ENCODE measurements at places on chromosomes 7 and 10.
A peak's percentile ranks its signal among the peaks of the same experiment; 100 is the strongest.

DNA sequence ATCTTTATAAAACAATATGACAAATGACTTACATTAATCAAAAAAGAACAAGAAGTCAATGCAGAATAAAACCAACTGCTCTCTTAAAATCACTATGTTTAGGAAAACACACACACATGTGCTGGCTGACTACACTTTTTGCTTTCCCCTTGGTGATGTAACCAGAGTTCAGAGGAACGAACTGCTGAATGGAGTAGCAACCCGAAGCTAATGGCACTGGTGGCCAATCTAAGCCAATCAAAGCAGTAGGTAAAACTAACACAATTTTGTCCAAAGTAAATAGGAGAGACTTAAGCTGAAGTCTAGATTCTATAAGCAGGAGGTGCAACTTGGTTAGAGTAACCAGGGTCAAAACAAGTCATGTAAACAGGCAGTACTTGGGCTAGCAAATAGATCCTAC is 33.2 kb upstream of the CUBN start:
- no peak for DNase-seq

- DNase-seq: no peak
Measured at GRCh38 chr7:28565980-28566379, 153.7 kb downstream of the CREB5 start.

GRCh38 chr7:7662527-7662926 is 22.0 kb downstream of the UMAD1 start:
- DNase-seq: no peak

DNA sequence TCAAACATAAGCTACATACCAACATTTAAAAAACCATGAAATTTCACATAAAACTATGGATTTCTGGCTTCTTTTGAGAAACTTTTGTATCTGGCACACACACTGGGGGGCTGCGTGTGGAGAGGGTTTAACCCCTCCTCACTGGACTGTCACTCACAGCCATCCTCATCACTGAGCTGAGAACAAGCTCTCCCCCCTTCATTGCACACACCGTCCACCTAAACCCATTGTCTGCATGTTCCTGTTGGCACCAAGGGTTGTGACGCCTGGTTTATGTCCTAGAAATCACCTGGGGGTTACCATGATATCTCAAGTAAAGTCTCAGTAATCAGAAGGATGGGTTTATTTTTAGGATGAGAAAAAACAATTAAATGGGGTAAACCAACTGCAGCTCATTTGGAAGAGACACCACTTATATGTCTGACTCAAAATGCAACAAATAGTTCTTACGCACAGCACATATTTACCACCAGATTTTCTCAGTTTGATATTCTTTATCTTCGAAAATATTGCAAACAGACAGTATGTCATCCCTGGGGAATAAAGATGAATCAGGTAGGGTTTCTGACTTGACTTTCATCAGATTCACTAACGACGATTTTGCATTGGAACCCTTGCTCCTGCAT is 218.5 kb upstream of the KLF6 start:
- DNase-seq: no peak

DNA sequence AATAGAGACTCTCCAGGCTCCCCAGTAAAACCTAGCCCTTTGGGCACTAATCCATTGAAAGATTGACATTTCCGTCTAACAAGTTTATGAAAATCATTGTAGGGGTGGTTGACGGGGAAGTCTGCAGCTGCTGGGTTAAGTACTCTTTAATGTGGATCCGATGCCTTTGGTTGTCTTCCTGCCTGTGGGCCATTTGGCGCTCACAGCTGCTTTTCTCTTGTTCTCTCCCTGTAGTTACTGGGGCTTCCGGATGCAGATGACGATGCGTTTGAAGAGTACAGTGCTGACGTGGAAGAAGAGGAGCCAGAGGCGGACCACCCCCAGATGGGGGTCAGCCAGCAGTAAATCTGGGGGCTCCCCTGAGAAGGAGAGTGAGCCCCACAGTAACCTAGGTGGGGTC is 22.4 kb downstream of the MTURN start:
- DNase-seq: peak; percentile 27

GRCh38 chr10:29715296-29715695 is 80.5 kb upstream of the SVIL start:
- no peak for DNase-seq

DNA sequence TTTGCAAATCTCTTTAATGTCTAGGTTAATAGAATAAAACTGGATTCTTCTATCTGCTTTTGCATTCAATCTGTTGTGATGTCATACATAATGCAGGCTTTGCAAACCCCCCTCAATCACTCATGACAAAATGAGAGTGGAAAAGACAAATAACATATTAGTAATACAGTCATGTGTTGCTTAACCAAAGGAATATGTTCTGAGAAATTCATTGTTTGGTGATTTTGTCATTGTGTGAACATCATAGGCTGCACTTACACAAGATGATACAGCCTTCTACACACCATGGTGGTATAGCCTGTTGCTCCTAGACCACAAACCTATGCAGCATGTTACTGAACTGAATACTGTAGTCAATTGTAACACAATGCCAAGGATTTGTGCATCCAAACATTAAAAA is 87.3 kb upstream of the SEC61G start:
- no peak for DNase-seq

GRCh38 chr7:76193466-76193865 is 8.2 kb upstream of the SRRM3 start:
- DNase-seq: no peak

GRCh38 chr7:43111630-43112458 is 603 bp upstream of the HECW1 start:
- no peak for DNase-seq

DNA sequence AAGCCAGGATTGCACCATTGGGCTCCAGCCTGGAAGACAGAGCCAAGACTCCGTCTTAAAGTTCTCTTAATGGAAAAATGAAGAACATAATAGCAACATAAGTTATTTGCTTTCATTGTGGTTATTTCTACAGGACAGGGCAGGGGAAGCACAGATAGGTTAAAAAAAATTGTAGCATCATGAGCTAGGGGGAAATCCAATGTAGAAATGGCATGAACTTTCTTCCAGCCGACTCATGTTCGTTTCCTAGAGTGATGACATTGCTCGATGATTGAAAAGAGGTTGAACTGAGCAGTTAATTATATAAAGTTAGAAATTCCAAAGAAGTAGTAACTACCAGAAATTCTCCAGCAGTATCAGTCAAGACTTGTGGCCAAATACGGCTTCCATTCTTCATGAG is 64.9 kb downstream of the DAGLB start:
- DNase-seq: no peak

GRCh38 chr10:3473271-3473670 is 300.7 kb upstream of the PITRM1 start:
- no peak for DNase-seq

DNA sequence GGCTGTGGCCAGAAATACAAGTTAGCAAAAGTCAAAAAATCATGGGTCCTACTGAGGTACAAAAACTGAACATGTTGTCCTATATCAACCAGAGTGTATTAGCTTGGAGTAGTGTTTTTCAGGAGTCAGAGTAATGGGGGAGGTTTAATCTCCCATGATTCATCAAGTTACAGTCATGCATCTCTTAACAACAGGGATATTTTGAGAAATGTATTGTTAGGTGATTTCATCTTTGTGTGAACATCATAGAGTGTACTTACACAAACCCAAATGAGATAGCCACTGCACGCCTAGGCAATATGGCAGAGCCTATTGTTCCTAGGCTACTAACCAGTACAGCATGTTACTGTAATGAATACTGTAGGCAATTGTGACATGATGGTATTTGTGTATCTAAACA is 14.9 kb upstream of the TES start:
- DNase-seq: no peak

- DNase-seq: no peak
Measured at GRCh38 chr7:2273866-2274265, 31.8 kb downstream of the NUDT1 start.

GRCh38 chr10:30073767-30074060 is 14.3 kb upstream of the JCAD start:
- no peak for DNase-seq

DNA sequence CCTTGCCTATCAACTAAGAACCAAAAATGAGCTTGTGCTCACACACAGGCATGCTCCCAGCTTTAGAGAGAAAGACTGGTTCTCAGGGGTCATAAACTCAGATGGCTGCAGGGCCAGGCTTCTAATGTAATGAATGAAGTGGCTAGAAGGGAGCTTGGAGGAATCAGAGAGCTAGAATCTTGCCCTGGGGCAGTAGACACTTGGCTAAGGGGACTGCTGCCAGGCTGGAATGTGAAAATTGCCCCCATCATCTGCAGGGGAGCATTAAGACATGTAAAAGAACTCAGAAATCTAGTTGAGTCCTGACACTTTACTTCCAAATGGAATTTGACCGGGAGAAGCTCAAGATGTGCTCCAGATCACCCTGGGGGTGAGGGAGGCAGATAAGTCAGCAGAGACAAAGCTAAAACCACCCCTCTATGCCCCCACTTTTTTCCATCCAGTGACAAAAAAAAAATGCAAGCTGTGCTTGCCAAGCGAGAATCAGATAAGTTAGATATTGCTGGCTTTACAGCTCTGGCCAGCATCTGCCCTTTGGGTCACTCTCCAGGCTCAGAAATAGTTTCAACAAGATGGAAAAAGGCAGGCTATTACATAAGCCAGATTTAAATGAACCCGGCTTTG is 2.3 kb upstream of the SLC16A9 start:
- no peak for DNase-seq

DNA sequence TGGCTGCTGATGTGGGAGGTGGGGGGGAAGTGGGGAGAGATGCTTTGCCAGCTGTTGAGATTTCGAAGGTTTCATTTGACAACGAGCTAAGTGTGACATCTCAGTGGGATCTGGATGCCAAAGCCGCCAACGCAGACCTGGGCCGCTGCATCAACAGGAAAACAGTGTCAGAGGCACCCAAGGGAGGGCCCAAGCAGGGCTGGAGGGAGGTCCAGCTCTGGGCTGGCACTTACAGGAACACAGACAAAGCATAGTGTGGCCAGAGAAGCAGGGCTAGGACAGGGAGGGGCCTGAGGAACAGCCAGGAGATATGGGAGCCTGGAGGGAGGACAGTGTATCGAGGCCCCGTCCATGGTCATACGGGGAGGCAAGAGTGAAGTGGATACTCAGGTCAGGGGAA is 73.1 kb downstream of the GTF2IRD1 start:
- DNase-seq: no peak

DNA sequence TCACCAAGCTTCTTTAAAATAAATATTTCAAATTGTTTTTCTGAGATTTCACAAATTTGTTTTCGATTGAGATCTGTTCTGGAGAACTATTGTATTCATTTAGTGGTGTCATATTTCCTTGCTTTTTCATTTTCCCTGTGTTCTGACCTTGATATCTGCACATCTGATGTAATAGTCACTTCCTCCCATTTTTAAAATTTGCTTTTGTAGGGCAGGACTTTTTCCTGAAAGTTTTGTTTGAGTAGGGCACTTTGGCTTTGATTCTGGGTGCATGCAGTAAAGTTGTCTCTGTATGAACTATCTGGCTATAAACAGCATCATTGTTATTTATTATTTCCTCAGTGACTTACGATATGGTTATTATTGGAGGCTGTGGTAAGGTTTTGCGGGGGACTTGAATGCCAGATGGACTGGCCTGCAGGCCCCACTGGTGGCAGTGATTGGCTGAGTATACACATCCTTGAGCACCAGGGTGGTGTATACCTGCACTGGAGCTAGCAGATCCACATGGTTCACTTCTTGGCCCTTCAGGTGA is 83.6 kb downstream of the CSTF2T start:
- no peak for DNase-seq

DNA sequence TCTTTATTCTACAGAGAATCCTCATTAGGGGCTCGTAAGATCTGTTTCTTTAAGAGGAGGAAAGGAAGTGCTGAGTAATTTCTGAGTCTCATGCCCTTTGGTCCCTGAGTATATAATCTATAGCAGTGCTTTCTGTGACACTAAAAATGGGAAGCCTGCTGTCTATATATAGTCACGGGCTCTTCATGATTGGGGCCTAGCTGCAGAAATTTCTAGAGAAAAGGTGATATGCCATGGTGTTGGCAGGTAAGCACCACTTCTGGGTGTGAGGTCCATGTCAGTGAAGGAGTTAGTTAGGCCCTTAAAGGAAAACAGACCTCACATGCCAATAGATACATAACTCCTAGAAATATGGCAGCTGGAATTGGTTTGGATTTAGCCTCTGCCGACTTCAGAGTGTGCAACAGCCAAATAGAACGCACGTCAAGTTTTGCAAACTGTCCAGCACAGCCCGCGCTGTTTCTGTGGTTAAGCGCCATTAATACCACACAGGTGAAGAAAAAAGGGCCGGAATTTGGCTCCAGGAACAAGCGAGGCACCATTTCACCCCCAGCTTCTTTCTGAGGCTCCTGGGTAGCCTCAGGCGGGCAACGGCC is 123.2 kb downstream of the TACC2 start:
- no peak for DNase-seq
